HFF-Myc (cell line): ENCODE measurements at places on chromosomes 3 and 15.

- DNase-seq = no peak
These were observed 11.3 kb upstream of the DLG1 start for GRCh38 chr3:197309528-197310361.

DNA sequence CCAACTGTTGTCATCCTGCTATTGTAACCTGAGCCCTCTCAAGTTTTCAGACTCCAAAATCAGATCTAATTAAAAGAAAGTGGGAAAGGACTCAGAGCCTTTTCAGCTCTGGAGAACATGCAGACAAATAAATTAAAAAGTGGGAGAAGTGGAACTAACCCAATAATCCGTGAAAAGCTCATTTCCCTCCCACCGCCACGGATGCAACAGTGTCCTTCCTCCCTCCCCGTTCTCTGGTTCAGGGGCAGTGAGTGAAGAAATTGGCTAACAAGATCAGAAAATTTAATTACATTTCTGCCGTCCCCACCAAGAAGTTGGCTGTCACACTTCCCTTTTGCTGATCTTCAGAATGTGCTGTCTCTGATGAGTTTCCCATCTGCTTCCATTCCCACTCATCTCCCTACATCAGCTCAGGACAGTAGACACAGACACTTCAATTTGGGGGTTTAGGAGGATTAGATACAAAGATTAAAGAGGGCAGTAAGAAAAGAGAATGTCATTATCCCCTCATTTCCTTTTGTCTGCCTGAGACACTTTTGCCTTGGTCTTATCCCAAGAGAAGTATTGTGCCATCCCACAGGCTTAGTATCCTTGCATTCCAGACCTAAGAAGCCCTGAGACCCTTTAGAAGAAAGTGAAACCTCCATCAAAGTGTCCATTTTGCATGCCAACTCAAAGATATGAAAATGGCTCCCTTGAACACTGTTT, 335.7 kb upstream of the PPP2R3A start:
- DNase-seq = no peak

GRCh38 chr3:164940745-164941144, 137.6 kb downstream of the SI start:
- no peak for DNase-seq

GRCh38 chr3:167228135-167228534, 152.0 kb downstream of the ZBBX start:
- no peak for DNase-seq

DNA sequence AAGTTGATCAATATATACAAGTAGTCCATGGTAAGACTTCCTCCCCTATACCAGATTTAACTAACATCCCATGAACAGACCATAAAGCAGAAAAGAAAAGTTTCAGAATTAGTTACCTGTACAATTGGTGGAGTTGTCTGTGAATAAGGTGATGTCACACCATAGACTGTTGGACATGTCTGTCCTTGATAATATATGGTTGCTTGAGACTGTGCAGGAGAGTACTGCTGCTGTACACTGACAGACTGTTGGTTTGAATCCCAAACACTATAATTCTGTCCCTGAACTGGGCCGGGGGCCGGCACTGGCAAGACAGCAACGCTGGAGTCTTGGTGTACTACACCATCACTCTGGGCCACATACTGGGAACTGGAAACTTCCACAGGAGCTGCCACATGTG, 77.2 kb downstream of the NBEAL2 start:
- no peak for DNase-seq

GRCh38 chr3:9732080-9732739, 675 bp downstream of the BRPF1 start:
- no peak for DNase-seq

DNA sequence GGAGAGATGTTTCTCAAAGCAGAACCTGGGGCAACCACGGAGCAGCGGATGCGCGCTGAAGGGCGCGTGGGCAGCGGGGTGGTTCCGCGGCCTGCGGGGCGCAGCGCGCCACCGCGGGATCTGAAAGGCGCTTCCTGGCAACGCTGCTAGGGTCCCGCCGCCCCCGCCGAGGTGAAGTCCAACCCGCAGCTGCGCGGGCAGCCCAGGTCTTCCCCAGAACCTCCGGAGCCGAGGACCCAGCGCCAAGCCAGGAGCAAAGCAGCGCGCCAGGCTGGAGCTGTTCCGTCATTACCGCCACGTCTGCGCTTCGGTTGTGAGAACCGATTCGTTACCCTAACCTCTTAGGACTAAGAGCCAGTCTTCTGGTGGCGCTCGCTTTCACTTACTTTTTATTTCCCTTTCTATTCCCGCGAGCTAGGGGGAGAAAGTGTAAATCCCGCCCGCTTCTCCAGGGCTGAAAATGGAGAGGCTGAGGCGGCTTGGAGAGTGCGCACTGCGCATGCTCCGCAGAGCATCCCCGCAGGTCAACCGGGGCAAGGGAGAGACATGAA, 3.2 kb upstream of the GABRG3 start:
- DNase-seq = no peak

DNA sequence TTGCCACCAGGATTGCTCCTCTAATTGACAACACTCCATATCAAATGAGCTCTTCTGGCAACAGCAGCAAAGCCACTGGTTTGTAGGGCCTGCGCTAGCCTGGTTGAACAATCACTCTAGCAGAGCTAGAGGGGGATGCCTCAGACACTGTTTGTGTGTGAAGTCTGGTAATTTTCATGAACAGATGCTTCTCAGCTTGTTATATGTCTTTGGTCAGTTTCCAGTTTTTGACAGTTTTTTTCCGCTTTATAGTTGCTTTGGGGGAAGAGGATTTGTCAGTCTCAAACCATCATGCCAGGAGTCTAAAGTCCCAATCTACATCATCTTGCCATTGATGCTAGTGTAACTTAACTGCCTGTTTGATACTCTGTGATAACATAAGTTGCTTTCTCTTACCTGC, 136.0 kb downstream of the HCN4 start:
- DNase-seq = no peak

DNA sequence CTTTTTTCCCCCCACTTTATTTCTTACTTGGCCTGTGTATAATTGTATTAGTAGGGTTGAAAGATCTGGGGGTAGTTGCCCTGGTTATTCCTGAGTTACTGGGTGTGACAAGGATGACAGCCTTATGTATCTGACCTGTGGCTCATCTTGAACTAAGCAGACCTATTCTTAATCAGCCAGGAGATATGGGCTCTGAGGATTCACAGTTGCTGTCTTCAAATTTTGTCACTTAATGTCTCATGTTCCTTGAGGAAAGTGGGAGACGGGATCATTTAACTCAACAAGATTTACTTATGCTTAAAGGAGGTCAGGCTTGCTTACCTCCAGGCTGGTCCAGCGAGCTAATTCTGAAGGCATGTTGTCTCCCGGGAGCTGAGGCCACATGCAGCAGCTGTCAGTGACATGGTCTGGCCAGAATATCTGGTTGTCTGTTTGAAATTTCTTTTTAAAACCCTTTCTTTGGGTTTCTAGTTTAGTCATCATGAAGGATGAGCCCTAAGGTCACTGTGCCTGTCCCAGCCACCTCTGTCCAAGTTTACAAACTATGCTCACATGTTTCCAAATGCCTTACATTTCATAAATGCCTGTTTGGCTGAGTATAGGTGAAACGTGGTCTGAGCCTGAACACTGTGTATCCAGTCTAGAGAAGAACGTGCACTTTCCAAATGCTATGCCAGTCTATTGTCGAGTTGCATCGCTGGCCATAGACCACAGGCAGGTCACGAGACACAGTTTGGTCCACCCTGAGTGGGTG, 26.8 kb downstream of the LRTM1 start:
- DNase-seq = no peak

- no peak for DNase-seq
These were observed 430.8 kb downstream of the DIPK2A start for GRCh38 chr3:144402430-144402829.
